ENCODE measurements at places on chromosomes 5 and 9.
A peak's percentile ranks its signal among the peaks of the same experiment; 100 is the strongest.

DNA sequence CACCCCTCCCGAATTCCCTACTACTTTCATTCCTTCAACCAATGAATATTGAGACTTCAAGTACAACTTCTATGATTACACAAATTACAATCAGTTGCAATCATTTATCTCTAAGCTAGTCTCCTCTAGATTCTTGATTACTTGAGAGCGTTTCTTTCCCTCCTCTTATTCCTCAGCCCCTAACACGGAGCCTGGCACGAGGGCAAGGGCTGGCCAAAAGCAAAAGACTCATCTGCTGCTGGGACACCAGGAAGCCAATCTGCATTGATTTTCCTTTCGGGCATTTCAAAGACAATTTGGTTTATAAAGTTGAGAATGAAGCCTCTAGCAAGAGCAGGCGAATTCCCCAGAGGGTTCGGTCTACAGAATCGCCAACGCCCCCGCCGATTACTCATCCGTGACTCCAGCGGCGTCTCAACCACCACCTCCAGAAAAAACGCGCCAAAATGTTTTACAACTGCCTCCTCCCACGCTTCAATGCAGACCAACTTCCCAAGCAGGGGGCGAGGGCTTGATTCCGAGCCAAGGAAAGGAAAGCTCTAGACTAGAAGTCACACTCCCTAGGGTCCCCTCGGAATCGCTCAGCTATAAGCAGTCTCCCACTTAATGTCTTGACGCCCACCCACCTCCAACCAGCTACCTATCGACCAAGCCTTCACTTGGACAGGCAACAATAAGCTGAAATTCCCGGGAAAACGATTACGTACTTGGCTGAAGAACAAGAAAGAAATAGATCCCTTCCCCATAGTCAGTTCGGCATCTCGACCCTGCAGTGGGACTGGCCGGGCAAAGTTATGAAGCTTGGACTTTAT is 1.5 kb downstream of the PCSK1 start:
- no peak for DNase-seq

GRCh38 chr9:106305428-106306133 is 557.4 kb upstream of the ZNF462 start:
- DNase-seq: no peak

GRCh38 chr5:129689045-129689444 is 58.8 kb upstream of the MINAR2 start:
- DNase-seq: no peak

DNA sequence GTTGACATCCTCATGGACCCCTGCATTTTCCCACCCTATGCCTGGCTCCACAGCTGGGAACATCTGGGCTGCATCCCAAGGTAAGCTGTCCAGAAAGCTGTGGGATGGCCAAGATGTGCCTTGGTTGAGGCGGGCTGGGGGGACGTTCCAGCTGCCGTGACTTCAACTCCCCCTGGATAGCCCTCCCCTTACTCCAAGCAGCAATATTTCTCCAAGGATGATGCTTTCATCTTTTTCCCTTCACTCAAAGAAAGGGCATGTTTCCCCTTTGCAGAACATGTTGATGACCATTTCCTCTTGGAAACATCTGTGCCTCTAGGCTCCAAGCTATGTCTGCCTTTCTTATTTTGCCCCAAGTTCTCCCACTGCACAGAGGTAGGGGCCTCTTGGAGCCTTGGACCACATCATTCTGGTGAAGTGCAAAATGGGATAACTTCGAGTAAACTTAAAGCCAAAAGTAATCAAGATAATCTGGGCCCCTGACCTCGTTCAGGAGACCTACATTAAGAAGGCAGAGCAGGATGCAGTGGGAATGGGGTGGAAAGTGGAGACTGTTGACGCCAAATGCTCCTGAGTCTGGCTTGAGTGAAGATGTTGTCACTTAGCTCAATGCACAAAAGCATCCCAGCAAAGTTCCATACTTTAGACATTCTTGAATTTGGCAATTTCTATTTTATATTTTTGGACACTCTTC is 175.2 kb downstream of the GAS1 start:
- no peak for DNase-seq

DNA sequence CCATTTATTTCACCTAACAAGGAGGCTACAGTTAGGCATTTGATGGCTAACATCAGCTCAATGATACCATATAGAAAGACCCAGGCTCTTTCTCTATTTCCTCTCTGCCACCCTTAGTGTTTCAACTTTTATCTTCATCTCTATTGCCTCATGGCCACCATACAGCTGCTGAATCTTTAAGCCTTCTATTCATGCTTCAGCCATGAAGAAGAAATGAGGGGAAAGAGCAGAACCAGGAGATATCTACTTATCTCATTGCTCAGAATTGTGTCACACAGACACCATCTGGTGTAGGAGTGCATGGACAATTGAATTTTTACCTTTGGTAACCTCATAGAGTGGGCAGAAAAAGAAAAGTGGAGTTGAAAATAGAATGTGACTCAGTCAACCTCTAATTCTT is 6.7 kb downstream of the GAPT start:
- no peak for DNase-seq

GRCh38 chr9:127680846-127681245 is 25.9 kb upstream of the CFAP157 start:
- no peak for DNase-seq

DNA sequence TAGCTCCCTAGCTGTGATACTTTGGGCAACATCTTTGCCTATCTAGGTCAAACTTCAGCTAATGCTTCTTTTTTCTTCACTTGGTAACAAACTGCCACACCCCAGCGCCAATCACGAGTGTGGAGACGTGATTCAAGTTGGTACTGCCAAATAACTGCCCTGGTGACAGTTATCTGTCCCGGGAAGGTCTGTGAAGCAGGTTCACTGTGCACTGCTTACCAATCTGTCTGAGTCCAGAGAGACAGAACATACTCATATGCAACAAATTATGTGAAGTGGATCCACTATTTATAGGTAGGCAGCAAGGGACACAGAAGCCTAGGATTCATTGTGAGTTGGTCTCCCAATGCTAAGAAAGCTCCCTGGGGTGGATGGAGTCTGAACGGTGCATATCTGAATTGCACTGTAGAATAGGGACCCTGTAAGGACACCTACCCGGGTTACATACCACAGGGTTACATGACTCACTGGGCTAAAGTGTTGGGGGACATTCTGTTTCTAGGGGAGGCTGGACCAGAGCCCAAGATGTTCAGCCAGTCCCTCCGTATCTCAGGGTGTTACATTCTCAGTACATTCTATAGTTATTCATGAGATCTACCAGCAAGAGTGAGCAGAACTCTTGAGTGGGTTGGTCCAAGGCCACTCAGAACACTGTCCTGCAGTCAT is 95.4 kb upstream of the STC2 start:
- DNase-seq: no peak

GRCh38 chr5:152855441-152855840 is 450.4 kb upstream of the NMUR2 start:
- DNase-seq: no peak

GRCh38 chr5:1497795-1498622 is 25.8 kb downstream of the LPCAT1 start:
- DNase-seq: no peak

DNA sequence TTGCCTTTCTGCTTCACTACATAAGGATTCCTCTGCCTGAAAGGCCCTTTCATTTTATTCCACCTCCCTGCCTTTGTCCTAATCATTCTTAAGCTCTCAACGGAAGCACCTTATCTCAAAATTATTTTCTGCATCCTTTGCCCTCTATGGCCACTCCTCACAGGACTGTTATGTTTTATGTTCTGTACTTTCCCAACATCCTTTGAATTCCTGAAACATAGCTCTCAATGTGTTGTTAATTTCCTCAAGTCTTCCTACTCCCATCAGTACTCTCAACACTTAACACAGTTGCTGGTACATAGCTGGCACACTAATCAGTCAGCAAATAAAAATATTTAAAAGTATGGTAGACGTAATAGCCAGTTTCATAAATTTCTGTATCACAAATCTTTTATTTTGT is 193.0 kb downstream of the RFX3 start:
- no peak for DNase-seq

DNA sequence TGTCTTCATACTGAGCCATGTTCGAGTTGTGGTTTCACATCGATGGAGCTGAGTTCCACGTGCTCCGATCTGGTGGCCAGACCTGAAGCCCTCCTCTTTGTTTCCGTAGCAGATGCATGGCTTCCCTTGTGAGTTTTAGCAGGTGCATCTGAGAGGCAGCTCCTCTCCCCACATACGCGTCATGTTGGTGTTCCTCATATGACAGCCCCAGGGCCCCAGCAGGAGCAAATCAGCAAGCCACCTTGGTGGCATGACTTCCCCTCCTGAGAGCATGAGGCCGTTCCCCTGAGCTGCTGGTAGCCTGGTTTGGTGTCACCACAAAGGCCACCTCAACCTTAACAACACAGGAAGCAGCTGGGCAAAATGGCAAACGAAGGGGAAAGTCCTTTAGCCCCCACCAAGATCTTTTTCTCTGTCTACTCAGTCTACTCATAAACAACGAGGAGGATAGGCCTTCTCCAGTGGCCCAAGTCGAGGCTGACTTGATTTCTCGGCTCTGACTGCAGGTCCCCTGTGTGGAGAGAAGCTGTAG is 5.9 kb downstream of the CYFIP2 start:
- DNase-seq: peak; percentile 100

DNA sequence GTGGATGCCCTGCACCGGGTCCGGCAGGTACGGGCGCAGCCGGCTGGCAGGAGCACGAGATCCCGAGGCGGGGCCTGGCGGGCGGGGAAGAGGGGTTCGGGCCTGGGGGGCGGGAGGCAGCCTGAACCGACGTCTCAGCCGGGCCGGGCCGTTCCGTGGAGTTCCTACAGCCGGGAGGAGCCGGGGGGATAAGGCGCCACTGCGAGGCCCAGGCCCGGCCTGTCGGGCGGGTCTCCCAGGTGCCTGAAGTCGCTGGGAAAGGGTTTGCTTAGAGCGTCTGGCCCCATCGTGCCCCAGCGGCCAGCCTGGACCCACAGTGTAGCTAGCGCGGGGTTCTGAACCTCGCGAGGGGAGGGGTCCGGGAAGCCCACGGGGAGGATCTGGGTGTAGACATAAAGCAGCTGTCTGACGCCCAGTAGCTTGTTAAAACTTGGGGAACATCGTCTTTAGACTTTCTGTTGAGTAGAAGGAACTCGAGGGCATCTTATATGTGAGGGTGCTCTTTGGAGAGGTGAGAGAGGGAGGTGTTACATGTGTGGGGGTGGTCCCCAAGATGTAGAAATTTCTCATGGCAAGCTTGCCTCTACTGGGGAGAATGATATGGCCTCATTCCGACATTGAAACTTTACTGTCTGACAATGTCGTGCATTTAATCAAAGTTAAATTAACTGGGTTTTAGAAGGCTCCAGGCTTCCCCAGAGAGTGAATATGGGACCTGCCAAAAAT is 524 bp downstream of the FUBP3 start:
- peak; percentile 42 for DNase-seq

DNA sequence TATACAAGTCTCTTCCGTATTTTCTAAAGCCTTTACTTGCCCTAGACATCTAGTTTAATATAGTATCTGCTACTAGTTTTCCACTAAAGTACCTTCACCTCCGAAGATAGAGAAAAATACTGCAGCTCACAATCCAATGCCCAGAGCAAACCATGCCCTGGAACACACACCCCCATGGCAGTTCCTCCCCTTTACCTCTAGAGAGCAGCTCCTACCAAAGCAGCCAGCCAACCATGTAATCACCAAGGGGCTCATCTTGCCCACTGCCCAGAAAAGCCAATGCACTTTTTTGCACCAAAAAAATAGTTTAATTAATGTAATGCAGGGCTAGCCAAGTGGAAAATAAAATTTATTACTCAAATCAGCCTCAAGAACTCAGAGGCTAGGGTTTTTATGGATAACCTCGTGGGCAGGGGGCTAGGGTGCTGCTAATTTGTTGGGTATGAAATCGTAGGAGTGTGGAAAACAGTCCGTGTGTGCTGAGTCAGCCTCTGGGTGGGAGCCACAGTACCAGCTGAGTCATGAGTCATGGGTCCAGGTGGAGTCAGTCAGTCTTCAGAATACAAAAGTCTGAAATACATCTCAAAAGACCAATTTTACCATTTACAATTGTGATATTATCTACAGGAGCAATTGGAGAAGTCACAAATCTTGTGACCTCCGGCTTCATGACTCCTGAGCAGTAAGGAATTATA is 120.1 kb upstream of the ACO1 start:
- no peak for DNase-seq

- DNase-seq: no peak
Measured at GRCh38 chr5:41186143-41186542, 27.2 kb downstream of the C6 start.

DNA sequence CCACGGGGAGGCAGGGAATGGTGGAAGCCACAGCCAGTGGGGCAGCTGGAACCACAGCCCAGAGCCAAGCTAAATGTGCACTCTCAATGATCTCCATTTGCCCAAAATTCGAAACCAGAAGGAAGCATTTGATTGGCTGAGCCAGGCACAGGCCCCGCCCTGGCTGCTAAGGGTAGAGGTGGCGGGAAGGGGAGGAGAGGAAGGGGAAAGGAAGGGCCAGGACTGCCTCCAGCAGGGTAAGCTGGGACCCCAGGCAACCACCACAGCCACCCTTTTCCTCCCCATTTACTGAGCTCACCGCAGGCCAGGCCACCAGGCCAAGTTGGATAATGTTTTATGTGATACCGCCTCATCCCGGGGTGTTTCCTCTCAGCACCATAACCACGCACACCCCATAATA is 100.3 kb upstream of the RAPGEF1 start:
- no peak for DNase-seq

DNA sequence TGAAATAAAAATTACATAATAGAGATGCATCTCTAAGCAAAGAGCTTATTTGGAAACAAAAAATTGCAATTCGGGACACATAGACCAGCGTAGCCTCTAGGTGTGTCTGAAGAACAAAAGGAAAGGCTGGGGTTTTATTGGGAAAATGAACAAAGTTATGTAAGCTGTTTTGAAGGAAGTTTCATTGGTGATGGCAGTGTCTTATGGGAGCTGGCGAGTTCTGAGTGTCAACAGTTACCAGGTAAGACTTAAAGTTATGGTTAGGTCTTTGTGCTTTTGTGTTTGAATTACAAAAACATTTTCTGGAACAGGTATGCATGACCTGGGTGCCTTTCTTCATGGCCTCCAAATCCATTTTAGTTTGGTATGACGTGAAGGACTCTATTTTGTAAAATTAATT is 48.9 kb downstream of the SLC27A6 start:
- no peak for DNase-seq

DNA sequence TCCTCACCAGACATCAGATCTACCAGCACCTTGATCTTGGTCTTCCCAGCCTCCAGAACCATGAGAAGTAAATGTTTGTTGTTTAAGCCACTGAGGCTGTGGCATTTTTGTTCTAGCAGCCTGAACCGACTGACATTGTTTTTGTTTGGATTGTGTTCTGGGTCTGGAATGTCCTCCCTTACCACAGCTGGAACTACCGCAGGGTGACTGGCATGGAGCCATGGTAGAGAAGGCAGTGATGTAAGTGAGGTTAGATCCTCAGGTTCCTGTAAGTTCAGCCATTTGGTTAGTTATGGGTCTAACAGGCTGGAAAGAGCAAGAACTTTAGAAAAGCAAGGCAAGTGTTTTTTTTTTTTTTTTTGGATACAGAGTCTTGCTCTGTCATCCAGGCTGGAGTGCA is 209.3 kb downstream of the DAB2IP start:
- DNase-seq: no peak

GRCh38 chr5:109335114-109335513 is 74.7 kb downstream of the PJA2 start:
- no peak for DNase-seq

GRCh38 chr9:136901516-136902258 is 15.4 kb downstream of the TRAF2 start:
- peak; percentile 47 for DNase-seq
